NCI-H1436 (cell line): ENCODE measurements at places on chromosomes 1 and 21.

DNA sequence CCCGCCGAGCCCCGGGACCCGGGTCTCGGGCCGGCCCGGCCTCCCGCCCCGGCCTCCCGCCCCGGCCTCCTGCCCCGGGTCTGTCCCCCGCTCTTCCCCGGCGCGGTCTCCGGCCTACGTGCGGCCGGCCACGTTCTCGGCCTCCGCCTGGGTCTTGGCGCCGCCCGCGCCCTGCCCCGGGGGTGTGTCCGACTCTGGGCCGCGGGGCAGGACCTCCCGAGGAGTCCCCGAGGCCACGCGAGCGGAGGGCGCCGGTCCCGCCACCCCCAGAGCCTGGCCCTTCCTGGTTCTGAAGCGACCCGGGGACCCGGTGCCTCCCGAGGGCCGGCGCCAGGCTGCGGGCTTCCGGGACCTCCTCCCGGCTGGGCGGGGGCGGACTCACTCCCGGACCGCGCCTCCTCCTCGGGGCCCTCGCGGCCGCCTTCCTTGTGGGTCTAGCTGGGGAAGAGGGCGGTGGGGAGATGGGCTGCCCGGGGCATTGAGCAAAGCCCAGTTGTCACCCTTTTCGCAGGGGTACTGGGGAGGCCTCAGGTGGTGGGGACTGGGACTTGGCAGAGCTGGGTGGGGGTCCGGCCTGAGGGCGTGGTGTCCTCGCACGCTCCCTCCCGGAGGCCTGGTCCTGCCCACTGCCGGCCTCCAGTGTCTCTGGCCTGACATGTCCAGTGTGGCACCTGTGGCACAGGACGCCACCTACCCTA is 558 bp downstream of the PFKL start:
- no peak for DNase-seq

GRCh38 chr21:46507562-46507961 is 48.9 kb downstream of the DIP2A start:
- DNase-seq = no peak

GRCh38 chr1:63774617-63775417 is 1.0 kb downstream of the ROR1 start:
- DNase-seq = no peak

DNA sequence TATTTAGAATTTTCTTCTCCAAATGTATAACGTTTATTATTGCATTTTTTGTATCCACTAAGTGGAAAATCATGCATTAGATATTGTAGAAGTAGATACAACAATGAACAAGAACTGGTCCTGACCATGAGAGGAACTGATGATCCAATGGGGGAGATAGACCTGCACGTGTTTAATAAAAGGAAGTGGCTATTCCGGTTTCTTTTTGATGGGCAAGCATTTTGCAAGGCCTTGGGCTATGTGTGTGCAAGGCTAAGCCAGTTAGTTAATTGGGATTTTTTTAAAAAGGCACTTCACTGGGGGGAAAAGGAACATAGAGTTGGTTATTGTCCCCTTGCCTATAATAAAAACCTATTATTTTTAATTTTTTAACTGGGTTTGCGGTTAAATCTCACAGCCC is 961 bp upstream of the VCAM1 start:
- no peak for DNase-seq
